Fibroblast of gingiva (primary cell): ENCODE measurements at places on chromosomes 11 and 22.
A peak's percentile ranks its signal among the peaks of the same experiment; 100 is the strongest.

DNA sequence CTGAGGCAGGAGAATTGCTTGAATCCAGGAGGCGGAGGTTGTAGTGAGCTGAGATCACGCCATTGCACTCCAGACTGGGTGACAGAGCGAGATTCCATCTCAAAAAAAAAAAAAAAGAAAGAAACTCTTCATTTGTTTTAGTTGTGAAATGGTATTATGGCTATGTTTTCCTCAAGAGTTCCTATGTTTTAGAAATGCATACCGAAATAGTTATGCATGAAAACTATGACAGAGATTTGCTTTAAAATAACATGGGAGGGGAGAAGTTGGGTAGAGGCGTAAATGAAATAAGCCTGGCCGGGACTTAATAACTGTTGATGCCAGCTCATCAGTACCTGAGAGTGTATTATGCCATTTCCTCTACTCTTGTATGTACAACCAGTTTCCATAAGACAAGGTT, 48.3 kb downstream of the FEZ1 start:
- no peak for DNase-seq

DNA sequence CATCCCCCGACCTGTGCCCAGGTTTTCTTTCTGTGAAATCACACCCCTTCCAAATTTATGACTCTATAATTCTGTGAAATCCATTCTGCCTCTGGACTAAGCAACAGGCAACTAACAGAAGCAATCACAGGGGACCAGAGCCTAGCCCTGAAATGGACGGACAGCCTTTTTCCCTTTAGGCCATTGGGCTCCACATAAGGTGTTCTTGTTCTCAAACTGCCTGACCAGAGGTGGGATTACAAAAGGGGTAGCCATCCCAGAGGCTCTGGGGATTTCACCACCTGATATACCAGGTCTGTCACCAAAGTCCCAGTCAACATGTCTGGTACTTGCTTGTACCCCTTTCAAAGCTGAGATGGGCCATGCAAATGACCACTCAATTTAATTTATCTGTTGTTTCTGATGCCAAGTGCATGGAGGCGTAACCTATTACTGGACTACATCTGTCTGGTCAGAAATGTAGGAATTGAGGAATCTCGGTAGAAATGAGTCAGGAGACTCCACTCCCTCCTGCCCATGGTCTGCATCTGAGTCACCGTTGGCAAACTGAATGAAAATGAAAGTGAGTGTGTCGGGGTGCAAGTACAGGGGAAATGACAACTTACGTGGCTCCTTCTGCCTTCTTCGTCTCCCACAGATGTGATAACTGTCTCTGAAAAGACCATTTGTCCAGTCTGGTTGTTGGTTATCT, 10.2 kb downstream of the DKK3 start:
- peak; percentile 71 for DNase-seq

GRCh38 chr11:126834149-126834548, 166.4 kb downstream of the KIRREL3 start:
- no peak for DNase-seq

GRCh38 chr11:86509588-86509974, 134.9 kb downstream of the CCDC81 start:
- DNase-seq, result no peak

DNA sequence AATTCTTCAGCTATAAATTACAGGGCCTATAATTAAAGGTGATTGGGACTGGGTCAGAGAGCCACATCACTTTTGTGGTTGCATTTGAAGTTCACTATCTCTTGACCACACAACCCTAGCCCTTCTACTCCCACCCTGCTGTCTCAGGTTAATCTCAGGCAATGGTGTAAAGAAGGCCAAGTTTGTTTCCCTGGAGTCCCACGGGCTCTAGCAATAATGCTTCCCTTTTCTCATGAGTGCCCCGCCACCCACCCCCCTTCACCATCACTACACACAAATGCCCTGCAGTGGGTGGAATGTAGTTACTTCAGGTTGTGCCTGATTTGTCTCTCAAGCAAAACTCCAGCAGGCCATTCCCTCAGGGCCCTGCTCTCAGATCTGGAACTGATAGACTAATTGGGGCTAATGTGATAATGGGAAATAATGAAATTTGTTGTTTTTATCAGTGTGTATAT, 1.8 kb upstream of the EHF start:
- no peak for DNase-seq
